ENCODE measurements at places on chromosomes 13 and 19.

DNA sequence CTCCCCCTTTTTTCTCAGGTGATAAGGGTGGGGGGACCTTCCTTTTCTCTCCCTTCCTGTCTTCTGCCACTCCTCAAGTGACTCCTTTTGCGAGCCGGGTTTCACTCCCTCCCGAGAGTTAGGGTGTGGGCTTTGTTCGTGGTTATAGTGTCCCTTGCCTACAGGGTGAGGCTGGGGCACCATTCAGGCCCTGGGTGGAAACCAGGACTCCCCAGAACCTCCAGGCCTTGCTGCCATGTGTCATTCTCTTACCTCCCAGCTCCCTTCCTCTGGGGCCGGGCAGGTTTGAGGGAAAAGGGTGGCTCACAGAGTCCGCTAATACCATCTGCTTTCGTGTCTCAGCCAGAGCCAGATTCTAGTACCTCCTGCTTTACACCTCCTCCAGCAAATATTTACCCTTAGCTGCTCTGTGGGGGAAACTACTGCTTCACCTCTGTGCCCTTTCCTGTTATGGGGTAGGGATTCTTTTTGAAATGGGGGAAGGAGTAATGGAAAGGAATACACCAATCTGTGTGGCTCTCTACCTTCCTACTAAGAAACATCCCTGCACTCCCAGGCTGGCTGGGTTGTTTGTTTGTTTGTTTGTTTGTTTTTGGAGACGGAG, 2.8 kb downstream of the ACTN4 start:
- no peak for DNase-seq

DNA sequence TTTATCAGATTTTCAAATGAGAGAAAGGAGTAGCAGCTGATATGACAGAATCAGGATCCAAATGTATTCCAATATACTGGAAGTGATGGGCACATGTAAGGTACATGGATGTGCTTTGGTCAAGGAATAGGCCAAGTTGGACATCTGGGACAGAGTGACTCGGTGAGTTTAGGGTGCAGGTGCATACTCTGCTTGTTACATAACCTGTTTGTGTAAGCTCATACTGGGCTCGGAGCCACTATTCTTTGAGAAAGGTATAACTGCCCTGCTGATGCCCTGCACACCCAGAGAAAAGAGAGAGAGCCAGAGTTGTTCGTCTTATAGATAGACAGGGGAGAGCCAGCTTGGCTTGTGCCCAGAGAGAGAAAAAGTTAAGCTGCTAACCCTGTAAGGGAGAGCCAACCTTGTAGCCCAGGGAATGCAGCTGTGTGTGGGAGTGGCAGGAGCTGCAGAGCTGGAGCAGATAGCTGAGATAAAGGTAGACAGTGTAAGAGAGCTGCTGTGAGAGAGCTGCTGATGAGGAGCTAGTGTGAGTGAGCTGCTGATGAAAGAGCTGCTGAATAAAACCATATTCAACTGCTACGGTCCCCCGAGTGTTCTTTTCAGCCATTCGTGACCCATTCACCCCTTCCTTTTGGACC, 40.7 kb upstream of the N4BP2L1 start:
- DNase-seq: no peak

DNA sequence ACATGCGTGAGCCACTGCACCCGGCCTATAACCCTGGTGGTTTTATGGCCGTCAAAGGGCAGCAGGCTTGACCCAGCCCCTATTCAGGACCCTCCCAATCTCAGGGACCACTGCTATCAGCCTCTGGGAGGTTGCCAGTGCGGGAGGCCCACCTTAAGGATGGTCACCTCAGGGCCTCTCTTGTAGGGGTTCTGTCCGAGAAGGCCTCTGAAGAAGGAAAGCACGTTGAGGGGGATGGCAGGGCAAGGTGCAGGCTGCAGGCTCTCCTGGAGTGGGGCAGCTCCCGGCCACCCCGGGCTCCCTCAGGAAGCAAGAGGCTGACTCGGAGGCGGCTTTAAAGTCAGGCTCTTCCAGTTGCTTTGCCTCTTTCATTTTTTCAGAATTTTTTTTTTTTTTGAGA, 6.0 kb upstream of the GRTP1 start:
- DNase-seq: no peak

GRCh38 chr13:37585541-37585940, 13.0 kb downstream of the POSTN start:
- DNase-seq: no peak

GRCh38 chr19:30371960-30372824, at the start of gene ZNF536:
ZNF536 (plus strand) TSS chr19:30372384; CDS start chr19:30443563, 71,179 bp downstream.
- DNase-seq: no peak

GRCh38 chr19:41223431-41224234, 4.6 kb downstream of the AXL start:
- DNase-seq: no peak

- DNase-seq: no peak
Observed at GRCh38 chr13:42899266-42899665, 92.8 kb downstream of the EPSTI1 start.

GRCh38 chr19:54100561-54100960, at the start of gene OSCAR:
OSCAR (minus strand) TSS chr19:54100803; CDS start chr19:54100792, 11 bp downstream.
- no peak for DNase-seq

DNA sequence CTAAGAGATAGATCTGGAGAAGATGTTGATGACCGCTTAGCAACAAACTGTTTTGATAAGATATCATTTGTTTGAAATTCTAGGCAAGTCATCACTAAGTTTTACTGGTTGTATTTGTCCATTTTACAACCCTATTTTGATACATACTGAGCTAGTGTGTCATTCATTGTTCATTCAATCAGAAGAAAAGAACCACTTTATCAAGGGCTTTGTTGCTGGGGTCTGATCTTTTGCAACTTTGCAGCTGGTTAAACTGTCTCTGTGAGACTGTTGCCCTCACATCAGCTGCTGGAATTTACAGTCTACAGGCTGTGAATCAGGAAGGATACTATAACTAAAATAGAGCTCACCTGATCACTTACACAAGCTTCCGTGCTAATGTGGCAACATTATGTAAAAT, 290.5 kb downstream of the RFC3 start:
- no peak for DNase-seq

GRCh38 chr19:30385666-30386065, 13.5 kb downstream of the ZNF536 start:
- no peak for DNase-seq

DNA sequence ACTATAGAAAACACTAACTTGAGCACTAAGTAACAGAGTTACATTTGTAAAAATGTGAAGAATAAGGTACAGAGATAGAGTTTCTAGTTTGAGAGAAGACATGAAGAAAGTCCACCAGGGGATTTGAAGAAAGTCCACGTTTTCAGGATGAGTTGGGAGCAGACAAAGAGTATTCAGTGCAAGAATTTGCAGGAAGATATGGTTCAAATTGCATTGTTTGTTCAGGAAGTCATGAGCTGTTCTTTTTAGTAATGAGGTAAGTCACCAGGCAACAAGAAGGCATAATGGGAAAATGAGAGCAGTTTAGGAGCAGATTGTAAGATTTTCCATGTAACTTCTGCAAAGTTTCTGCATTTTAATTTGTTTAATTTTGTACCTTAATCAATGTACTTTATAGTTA, 618.0 kb downstream of the DACH1 start:
- DNase-seq: no peak

DNA sequence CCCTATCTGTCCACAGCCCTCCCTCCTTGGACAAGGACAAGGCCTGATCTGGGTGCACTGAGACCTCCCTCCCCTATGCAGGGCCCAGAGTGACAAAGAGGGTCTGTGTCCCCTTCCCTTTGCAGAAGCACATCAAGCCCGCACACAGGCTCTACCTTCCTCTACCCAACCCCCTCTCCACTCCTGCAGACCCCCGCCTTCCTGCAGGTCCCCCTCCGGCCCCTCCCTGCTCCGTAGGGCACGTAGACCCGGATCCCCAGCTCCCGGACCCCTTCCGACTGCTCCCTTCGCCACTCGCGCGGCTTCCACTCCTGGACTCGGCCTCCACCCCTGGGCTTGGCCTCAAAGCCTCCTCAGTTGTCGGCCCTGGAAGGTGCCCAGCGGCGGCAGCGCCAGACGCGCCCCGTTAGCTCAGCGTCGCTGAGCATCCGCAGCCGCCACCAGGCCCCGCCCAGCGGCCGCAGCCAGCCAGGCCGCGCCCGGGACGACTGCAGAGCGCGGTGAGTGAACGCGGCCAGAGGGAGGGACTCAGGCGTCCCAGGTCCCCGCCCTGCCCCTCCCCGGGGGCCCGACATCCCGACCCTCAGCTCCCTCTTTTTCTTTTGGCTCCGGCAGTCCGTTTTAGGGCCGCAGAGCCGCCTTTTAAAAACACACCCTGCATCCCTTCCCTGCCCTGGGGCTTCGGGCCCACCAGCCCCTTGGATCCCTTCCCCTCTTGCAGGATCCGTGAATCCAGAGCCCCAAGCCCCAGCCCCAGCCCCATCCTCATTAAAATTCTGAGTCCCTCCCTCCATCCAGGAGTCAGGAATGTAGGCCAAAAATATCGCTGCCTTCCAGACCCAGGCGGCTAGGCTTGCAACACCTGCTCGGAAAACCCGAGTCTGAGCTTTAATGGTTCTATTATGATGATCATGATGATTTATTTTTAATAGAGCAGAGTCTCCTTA, 1.5 kb upstream of the MYADM start:
- peak; percentile 91 for DNase-seq
